ENCODE measurements at places on chromosomes 7 and 10.

- no peak for DNase-seq
Measured at GRCh38 chr7:158371856-158372255, 215.8 kb downstream of the PTPRN2 start.

DNA sequence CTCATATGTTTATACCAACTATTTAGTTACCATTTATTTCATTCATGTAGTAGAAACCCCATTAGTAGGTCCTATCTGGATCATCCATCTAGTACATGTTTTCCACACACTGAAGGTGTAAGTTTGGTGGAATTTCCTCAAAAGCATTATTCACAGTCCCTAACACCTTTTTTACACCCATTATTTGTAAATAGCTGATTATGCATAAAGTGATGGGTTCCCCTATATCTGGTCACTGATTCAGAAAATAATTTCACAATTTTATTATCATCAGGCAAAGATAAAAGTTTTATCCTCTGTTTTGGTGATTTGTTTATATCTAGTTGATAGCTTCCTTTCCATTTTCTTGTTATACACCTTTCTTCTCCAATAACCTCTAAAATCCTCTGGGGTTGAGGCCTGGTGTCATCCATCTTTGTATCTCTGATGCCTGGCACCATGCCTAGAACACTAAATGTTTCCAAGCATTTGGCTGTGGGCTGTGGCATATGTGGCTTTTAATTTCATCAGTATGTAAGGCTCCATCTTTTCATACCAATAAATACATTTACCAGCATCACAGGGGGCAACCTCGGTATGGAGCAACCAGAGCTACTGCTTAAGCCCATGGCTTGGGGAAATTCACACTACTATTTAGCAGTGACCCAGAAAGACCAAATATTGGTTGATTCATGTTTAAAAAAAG is 1089.5 kb upstream of the LRRN3 start:
- DNase-seq, result no peak

DNA sequence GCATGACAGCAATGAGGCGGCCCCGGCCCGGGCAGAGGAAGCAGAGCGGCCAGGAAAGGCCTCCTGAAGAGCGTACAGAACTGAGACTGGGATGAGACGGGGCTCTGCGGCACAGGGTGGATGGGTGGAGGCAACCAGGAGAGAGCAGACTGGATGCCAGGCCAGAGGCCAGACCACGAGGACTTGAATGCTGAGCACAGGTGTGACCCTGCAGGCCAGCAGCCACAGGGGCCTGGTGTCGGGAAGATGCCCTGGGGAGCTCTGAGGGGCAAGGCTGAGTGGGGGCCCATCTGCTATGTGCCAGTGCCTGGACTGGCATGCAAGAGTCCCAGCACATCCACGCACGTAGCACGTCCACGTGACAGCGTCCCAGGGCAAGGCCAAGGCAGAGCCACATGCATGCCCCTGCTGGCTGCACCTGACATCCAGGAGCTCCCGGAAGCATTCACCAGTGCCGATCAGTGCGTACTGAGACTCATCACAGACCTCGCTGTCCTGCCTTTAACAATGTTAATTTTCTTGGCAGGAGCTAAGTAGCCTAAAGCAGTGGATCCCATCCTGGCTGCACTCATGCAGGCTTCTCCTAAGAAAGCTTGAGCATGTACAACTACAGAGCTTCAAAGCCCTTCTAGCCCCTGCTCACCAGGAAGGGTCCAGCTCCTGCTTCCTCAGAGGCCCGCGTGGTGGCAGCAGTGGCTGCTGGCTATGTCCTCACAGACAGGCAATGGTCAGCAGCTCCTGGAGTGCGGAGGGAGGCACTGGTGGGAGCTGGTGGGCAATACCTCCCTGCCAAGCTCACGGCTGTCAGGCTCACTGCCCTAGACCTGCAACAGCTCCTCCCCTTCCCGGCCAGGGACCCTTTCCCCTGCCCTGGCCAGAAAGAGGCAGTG is 18.0 kb downstream of the GRID1 start:
- no peak for DNase-seq

DNA sequence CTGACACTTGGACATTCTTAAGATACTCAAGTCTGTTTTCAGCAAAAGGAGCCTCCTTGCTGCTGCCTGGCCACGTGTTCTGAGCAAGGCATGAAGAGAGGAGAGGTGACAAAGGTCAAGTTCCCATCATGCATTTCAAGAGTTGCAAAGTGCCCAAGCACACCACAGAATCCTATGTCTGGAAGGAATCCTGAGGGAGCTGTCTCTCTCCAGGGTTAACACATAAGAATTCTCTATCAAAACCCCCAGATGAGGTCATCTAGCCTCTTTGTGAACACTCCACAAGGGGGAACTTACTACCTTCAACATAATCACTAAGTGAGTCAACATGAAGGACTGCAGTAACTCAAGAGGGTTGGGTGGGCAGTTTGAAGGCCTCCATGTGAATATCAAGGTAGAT is 155.5 kb downstream of the RNF216 start:
- DNase-seq, result no peak

- no peak for DNase-seq
Measured at GRCh38 chr10:33245343-33245742, 89.1 kb downstream of the NRP1 start.
